Left hindlimb (tissue), 1 donor: ENCODE measurements at places on chromosomes 4 and X.

GRCh38 chr4:94767446-94767845 is 9.7 kb downstream of the BMPR1B start:
- no peak for DNase-seq

DNA sequence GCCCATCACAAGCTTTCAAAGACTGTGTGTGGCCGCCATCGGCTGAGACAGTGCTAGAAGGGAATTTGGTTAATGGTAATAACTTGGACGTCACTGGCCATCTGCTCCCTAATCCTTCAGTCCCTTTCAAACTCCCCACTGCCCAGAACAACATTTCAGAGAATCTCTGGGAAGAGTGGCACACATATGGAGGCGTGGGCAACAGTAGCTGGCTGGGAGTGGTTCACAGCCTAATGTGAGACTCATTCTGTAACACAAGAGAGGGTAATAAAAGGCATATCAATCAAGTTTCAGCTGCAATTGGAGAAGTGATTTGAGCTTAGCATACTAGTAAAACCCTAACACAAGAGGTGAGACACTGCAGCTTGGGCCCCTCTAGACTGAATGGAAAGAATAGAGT is 15.4 kb downstream of the SMIM10 start:
- DNase-seq, result no peak

DNA sequence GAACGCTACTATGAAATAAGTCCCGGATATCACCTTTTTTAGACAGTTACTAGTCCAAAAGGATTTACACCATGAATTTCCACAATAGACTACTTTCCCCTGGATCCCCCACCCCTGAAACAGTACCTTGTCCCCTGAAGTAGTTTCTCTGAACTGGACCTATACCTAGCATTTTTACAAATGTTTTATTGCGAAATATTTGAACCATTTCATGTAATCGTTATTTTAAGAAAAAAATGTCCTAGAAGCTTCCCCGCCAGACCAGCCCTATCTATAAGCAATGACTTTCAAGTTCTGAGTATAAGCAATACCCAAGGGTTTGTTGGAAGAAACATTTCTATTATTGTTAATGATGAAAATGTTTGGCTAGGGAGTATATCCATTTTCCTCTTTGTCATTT is 517.8 kb upstream of the IGFBP7 start:
- no peak for DNase-seq

GRCh38 chr4:141455651-141456050 is 180.7 kb upstream of the IL15 start:
- DNase-seq, result no peak

GRCh38 chrX:115229337-115230003 is 4.4 kb downstream of the LRCH2 start:
- no peak for DNase-seq

DNA sequence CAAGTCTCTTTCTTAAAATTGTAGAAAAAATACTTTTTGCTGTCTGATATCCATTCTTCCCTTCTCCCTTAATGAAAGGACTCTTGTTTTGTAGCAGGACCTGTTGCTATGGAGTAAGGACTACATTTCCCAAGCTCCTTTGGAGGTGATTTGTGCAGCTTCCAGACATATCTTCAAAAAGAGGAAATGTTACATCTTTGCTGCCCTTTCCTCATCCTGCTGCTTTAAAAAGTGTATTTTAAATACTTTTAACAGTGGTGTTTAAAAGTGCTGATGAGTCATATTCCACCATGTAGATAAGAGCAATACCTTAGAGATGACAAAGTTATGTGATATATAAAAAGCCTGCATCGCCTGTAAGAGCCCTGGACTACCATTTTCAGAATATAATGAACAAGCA is 98.7 kb downstream of the CFAP299 start:
- no peak for DNase-seq

GRCh38 chr4:58093352-58093751 is 983.2 kb upstream of the IGFBP7 start:
- no peak for DNase-seq

DNA sequence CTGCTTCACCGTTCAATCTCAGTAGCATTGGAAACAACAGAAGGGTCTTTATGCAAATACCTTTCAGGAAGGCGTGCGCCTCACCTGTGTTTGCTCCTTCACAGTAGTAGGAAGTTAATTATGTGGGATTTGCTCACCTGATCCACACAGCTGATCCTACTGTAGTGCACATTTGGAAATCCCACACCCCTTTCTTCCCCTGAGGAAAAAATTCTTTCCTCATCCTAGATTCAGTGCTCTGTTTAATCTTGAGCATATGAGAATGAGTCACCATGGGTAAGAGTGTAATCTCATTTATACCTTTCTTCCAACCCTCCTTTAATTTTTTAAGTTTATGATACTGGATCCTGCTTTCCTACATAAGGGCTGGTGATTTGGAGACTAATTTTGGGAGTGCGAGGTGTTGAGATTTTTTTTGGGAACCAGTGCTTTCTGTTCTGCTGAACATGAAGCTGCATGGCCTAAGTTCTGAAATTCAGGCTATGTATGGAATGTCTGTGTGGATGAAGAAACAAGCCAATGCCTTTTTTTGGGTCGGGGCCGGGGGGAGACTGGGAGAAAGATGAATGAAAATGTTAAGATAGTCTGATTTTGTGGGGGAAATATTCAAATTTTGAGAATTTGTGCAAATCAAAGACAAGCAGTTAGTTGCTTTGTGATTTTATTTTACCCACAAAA is 19.0 kb downstream of the GAB1 start:
- no peak for DNase-seq

GRCh38 chr4:2962614-2963174 is 512 bp downstream of the NOP14 start:
- no peak for DNase-seq

DNA sequence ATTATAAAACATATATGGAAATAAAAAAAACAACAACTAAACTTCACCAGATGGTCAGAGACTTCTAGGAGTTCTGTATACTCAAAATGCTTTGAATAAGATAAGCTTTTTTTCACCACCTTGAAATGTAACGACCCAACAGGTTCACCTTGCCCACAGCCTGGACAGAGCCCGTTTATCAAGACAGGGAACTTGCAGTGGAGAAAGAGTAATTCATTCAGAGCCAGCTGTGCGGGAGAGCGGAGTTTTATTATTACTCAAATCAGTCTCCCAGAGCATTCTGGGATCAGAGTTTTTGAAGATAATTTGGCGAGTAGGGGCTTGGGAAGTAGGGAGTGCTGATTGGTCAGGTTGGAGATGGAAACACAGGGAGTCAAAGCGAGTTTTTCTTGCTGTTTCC is 38.5 kb downstream of the AGA start:
- no peak for DNase-seq

GRCh38 chrX:16310326-16310725 is 143.0 kb downstream of the MAGEB17 start:
- no peak for DNase-seq

- no peak for DNase-seq
These were observed 330.3 kb downstream of the BCOR start for GRCh38 chrX:39767446-39767845.

- no peak for DNase-seq
These were observed 252.8 kb upstream of the SLC7A11 start for GRCh38 chr4:138494931-138495330.

DNA sequence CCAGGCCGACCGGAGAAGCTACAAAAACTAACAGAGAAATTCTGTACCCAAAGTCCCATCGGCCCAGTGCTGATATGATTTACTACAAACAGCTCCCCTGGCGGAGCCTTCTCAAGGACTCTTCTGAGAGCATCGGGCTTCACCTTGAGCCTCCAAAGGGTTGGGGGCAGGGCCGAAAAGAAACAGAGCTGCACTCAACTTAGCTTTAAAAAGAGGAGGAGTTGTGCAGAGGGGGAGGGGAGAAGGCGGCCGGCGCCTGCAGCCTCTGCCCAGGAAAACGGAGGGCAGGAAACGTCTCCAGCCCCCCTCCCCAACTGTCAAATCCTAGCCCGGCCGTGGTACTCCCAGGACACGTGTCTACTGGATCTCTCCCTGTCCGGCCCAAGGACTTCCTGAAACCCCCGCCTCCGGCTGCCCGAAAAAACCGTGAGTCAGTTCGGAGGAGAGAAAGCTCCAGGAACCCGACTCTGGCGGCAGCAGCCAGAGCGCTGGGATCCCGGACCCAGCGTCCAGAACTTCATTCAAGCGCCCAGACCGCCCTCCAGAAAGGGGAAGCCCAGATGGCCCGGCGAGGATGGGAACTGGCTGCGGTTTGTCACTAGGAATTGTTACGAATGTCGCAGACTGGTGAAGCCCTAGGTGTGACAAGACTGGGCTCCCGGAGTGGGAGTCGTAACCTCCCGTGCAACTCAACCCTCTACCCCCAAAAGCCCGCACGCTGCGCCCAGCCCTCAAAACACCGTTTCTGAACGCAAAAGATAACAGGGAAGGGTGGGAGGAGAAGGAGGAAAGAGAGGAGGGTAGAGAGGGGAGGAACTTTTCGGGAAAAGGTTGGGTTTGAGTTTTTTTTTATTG is 973 bp downstream of the ADAMTS3 start:
- peak; percentile 92 for DNase-seq

- peak; percentile 90 for DNase-seq
These were observed at the start of gene PARM1 for GRCh38 chr4:74932832-74933561. Gene PARM1, plus strand, starts transcription at chr4:74933116. Its CDS starts 212 bp downstream, at chr4:74933328.

- no peak for DNase-seq
These were observed 237.2 kb upstream of the FSTL5 start for GRCh38 chr4:162401021-162401420.

- DNase-seq, result no peak
These were observed 25.5 kb downstream of the ZNF330 start for GRCh38 chr4:141246243-141246642.

GRCh38 chr4:114659386-114660008 is 60.9 kb downstream of the UGT8 start:
- peak; percentile 54 for DNase-seq

- no peak for DNase-seq
These were observed 18.4 kb upstream of the TRPC5OS start for GRCh38 chrX:111857534-111858060.

GRCh38 chrX:129653971-129654651 is 645 bp downstream of the APLN start:
- no peak for DNase-seq

GRCh38 chr4:27242217-27242616 is 381.6 kb downstream of the STIM2 start:
- no peak for DNase-seq

GRCh38 chrX:134459683-134460004 is 321 bp upstream of the HPRT1 start:
- no peak for DNase-seq

- no peak for DNase-seq
These were observed 98.9 kb downstream of the ATXN3L start for GRCh38 chrX:13220916-13221315.

- no peak for DNase-seq
These were observed 20.1 kb downstream of the ENPP6 start for GRCh38 chr4:184197536-184198082.

- DNase-seq, result no peak
These were observed 420.5 kb downstream of the TLL1 start for GRCh38 chr4:166293556-166293955.

- DNase-seq, result no peak
These were observed 71.0 kb downstream of the RAPGEF2 start for GRCh38 chr4:159173886-159174285.

DNA sequence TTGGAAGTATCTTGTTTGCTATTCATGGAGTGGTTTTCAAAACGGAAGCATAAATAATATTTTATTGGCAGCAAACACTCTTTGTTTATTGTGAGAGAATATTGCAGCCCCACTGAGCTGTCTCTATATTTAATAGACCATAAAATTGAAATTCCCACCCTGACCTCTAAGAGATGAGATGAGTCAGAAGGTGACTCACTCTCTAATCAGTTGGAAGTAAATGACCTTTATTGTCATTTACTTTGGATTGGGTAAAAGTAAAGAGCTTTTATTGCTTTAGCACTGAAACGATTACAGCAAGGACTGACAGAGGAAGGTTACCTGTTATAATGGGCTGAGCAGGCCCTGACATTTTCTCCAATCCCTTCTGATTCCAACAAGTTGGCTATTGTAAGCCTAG is 55.0 kb downstream of the SYTL5 start:
- DNase-seq, result no peak

GRCh38 chr4:119264743-119265142 is 52.2 kb downstream of the USP53 start:
- DNase-seq, result no peak

DNA sequence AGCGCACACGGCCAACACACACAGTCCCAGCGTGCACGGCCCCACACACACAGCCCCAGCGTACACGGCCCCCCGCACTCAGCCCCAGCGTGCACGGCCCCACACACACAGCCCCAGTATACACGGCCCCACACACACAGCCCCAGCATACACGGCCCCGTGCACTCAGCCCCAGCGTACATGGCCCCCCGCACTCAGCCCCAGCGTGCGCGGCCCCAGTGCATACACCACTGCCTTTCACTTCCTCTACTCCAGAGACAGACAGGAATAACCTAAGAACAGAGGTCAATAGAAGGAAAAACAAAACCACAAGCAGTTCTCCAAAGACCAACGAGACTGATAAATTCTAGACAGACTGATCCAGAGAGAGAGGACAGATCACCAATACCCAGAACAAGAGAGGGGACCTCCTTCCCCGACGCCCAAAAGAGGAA is 17.1 kb downstream of the GAK start:
- no peak for DNase-seq

- no peak for DNase-seq
These were observed 369.7 kb downstream of the BCOR start for GRCh38 chrX:39728025-39728424.

DNA sequence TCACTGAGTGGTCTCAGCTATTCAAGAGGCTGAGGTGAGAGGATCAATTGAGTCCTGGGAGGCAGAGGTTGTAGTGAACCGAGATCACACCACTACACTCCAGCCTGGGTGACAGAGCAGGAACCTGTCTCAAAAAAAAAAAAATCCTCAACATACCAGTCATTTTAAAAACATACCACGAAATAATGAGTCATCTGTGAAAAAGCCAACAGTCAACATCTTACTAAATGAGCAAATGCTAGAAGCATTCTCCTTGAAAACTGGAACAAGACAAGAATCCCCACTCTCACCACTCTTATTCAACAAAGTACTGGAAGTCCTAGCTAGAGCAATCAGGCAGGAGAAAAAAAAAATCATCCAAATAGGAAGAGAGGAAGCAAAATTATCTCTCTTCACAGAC is 104.0 kb upstream of the ARHGEF9 start:
- DNase-seq, result no peak

DNA sequence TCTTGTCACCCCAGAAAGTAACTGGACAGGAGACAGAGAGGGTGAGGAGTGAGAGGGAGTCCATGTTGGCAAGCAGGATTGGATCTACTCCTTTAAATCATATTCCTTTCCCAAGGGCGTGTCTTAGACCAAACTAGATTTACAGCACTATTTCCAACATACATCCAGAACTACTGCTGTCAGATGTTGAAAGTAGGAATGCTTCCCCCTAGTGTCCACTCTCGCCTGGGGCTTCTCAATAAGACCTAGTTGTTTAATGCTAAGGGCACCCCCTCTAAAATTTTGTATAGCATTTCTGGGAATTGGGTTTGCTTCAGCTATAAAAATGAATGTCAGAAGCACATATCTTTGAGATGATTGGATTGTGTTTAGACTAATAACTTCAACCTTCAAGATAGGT is 13.3 kb downstream of the OFD1 start:
- DNase-seq, result no peak

DNA sequence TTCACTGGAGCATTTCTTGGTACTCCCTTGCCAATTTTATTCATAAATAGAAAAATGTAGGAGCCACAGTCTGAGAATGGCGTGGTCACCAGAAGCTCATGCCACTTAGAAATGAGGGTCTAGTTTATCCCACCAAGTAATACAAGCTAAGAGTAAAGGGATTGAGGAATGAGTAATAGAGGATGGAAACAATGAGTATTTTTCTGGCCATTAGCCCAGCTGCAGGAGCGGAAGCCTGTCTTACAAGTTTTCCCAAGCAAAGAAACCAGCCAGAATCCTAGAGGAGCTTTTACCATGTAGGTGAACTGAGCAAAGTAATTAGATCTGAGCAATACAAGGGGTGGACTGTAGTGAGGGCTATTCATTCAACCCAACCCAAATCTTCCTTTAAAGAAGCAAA is 160.7 kb upstream of the NPY2R start:
- DNase-seq, result no peak
